ENCODE measurements at places on chromosomes 2 and 18.

GRCh38 chr2:239544918-239545465 is 144.2 kb upstream of the HDAC4 start:
- DNase-seq = no peak

GRCh38 chr18:79580498-79581171 is 99.0 kb upstream of the CTDP1 start:
- no peak for DNase-seq

GRCh38 chr18:7576077-7576476 is 9.0 kb downstream of the PTPRM start:
- DNase-seq = no peak

GRCh38 chr2:98394595-98395153 is 48.4 kb downstream of the CNGA3 start:
- DNase-seq = no peak

DNA sequence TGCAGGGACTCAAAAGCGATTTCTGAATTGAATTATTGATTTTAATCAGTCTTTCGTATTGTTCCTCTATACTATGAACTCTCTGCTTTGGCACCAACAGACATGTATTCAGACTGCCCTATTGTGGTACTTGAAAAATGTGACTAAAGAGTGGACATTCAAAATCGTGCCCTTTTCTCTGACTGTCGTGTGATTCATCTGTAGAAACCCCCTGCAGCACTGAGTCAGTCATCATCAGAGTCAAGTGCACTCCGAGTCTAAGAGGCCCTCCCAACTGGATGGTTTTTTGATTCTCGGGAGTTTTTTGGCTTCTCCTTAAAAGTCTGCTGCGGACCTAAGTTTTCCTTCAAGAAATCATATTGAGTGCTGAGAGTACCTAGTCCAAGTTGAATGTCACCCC is 96.4 kb upstream of the FOSL2 start:
- DNase-seq = no peak

DNA sequence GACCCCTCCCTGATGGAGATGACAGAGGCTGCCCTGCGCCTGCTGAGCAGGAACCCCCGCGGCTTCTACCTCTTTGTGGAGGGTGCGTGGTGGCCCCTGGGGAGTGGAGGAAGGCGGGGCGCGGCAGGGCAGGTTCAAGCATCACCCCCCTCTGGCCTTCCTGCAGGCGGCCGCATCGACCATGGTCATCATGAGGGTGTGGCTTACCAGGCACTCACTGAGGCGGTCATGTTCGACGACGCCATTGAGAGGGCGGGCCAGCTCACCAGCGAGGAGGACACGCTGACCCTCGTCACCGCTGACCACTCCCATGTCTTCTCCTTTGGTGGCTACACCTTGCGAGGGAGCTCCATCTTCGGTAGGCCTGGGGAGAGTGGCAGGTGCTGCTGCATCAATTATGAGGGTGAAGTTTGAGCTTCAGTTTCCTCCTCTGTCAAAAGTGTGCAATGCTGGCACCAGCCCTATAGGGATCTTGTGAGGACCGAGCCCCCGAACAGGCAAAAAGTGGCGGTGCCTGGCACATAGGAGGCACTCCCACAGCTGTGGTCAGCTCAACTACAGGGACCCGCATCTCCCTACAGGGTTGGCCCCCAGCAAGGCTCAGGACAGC is 2.2 kb downstream of the ALPI start:
- no peak for DNase-seq

GRCh38 chr18:35473562-35473961 is 24.2 kb downstream of the INO80C start:
- DNase-seq = no peak

DNA sequence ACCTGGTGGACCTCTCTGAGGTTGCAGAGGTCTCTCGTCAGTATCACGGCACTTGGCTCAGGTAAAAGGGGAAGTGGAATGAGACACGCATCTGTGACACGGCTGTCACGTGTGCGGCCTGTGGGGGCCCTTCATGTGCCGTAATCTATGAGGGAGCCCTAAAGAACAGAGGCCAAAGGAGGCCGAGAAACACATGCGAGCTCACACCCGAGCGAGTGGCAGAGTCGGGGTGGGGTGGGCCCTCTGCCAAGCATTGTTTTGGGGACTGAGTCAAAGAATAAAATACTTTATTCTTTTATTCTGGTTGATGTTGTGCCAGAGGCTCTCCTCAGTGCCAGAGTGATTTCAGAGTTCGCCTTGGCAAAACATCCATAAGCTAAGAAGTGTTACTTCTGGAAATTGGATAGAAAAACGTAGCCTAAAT is 43.3 kb downstream of the PLB1 start:
- DNase-seq = no peak

- DNase-seq = no peak
Measured at GRCh38 chr18:46301571-46301970, 197.4 kb downstream of the HAUS1 start.

- DNase-seq = no peak
Measured at GRCh38 chr2:180949896-180950295, 30.5 kb upstream of the UBE2E3 start.

DNA sequence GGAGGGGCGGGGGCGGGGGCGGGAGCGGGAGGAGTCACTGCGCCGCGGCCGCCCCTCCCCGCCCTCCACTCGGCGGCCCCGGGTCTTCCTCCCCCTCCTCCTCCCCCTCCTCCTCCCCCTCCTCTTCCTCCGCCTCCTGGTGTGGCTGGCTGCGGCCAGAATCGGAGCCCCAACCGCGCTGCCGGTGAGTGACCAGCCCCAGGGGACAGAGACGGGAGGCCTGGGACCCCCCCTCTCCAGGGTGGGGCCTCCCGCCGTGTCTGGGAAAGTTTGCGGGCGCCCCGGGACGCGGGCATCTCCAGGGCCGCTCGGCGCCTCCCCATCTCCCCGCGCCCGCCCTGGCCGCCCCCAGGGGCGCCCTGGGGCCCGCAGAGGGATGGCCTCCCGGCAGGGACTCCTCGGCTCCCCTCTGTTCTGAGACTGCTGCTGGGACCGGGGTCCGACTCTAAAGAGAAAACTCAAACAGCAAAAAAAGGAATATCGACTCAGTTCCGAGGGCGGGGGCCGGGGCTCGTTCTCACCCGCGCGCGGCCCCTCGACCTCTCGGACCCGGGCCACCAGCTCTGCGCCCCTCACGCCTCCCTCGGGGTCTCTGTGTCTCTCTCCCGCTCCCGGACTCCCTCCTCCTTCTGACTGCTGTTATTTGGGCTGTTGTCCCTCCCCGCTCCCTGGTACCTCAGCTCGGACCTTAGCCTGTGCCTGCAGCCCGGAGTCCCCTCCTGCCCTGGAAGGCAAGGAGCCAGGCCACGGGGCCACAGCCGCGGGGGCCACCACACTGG is at the start of gene STON1:
TSS of gene STON1 (plus strand) at position 122 of the 779 bp plus-strand sequence. CDS start 50,480 bp downstream, outside the sequence.
- DNase-seq = no peak

GRCh38 chr2:101205521-101206479 is 46.9 kb upstream of the CNOT11 start:
- no peak for DNase-seq

GRCh38 chr2:180599804-180600203 is 380.6 kb upstream of the UBE2E3 start:
- no peak for DNase-seq

Measured in SHP77 treated with DMSO at 0.1 percent for 48 hours (cell line).